Esophagus squamous epithelium (tissue), 5 donors: ENCODE measurements at places on chromosomes 4 and X. TPM values are rescaled to one million over a fixed set of nuclear protein-coding genes. Genes with fewer than 3 reads are reported as not detected.

The APELA gene
- not detected for total RNA-seq

The ASB12 gene
- total RNA-seq: not detected

The SUPT20HL2 gene
- total RNA-seq: not detected

The ARMCX5 gene
- total RNA-seq: 13.7 TPM

The ENPEP gene
- 1.6 TPM for total RNA-seq

The BST1 gene
- total RNA-seq: 0.97 TPM

The NRK gene
- not detected for total RNA-seq

The COL4A6 gene
- 1.1 TPM for total RNA-seq

The CXCL1 gene
- 83.5 TPM for total RNA-seq

The TMEM192 gene
- 9.3 TPM for total RNA-seq

The H2BW2 gene
- not detected for total RNA-seq

The TMSB15C gene
- 1.7 TPM for total RNA-seq

The PLP1 gene
- 0.88 TPM for total RNA-seq

The GYPB gene
- not detected for total RNA-seq

The FGB gene
- total RNA-seq: not detected

The CXorf58 gene
- total RNA-seq: not detected

The CTAG1A gene
- not detected for total RNA-seq

The CT45A5 gene
- not detected for total RNA-seq

The SLC30A9 gene
- 52.7 TPM for total RNA-seq

The ZCCHC18 gene
- total RNA-seq: not detected

The NEIL3 gene
- total RNA-seq: 2.7 TPM

The SPANXA2 gene
- not detected for total RNA-seq

The PAGE2 gene
- not detected for total RNA-seq

The CT47A7 gene
- total RNA-seq: not detected

The TRAM1L1 gene
- total RNA-seq: 0.75 TPM

The CLCN5 gene
- total RNA-seq: 5.3 TPM

The SLC4A4 gene
- 0.62 TPM for total RNA-seq
